ENCODE measurements at places on chromosomes 5 and 9.

DNA sequence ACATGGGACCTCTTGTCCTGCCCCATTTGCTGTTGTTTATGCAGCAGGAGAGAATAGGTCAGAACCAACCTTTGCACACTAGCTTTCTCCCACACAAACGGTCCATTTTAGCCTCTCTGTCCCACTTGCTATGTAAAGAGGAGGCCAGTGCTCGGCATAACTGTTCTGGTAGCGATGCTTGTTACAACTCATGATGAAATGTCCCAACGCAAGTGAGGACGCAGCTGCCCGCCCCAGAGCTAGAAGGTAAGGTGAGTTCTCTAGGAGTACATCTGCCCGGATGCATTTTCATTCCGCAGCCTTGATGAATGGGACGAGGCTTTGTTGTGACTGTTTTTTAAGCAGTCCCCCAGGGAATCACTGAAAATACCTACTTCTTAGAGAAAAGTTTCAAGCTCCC, 14.1 kb downstream of the S1PR3 start:
- DNase-seq: no peak

- DNase-seq: peak; percentile 31
These were observed 113.6 kb downstream of the DEPDC1B start for GRCh38 chr5:60586307-60586901.

GRCh38 chr5:17690473-17690872, 56.2 kb downstream of the TAF11L14 start:
- DNase-seq: no peak

DNA sequence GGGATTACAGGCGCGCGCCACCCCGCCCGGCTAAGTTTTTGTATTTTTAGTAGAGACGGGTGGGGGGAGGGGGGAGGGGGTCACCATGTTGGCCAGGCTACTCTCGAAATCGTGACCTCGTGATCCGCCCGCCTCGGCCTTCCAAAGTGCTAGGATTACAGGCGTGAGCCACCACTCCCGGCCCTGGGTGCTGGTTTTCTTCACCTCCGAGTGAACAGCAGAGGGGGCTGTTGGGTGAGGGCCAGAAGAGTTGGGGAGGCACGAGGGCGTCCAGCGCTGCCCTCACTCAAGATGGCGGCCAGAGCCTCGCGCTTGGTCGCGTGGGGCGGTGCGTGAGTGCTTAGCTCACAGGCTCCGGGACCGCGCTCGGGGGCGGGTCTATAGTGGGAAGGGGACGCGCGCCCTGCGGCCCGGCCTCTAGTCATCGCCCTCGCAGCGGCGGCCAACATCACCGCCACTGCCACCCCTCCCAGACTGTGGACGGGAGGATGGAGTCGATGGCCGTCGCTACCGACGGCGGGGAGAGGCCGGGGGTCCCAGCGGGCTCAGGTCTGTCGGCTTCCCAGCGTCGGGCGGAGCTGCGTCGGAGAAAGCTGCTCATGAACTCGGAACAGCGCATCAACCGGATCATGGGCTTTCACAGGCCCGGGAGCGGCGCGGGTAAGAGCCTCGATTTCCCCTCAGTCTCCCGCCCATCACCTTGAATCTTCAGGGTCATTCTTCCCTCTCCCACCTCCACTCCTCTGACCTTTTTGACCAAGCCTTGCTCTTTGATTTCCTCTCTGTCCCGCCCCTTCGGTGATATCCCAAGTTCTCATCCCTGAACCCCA, at the start of gene CAMLG:
CAMLG (plus strand) TSS at position 416 of the 830 bp plus-strand sequence; CDS start at position 489, 73 bp downstream.
- peak; percentile 96 for DNase-seq

- no peak for DNase-seq
These were observed 285.3 kb downstream of the SLF1 start for GRCh38 chr5:94903726-94904125.

DNA sequence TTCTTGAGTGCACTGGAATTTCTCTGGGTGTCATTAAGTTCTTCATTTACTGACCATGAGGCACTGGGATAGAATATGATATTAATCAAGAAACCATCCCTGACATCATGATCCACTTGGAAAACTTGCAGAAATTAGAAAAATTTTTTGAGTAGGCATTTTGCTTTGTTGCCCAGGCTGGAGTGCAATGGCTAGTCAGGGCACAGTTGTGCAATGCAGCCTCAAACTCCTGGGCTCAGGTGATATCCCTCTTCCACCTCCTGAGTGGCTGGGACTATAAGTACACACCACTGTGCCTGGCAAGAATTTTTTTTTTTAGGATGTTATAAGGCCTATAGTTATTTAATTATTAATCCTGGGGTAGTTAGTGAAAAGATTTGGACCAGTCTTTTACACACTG, 106.5 kb downstream of the STK32A start:
- DNase-seq: no peak

DNA sequence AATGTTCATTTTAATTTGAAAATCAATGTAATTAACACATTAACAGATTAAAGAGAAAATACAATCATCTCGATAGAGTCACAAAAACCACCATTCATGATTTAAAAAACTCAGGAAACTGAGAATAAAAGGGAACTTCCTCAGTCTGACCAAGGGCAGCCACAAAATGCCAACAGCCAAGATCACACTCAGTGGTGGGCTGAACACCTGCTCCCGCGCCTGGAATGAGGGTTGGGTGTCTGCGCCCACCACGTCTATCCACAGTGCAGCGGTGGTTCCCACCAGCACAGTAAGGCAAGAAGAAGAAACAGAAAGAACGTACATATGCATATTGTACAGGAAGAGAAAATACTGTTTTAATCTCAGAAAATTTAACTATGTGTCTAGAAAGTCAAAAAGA, 11.7 kb upstream of the NSMF start:
- no peak for DNase-seq

GRCh38 chr9:78892182-78892581, 595.3 kb downstream of the PSAT1 start:
- DNase-seq: no peak

GRCh38 chr9:96425500-96426169, 7.5 kb upstream of the ZNF367 start:
- DNase-seq: no peak

DNA sequence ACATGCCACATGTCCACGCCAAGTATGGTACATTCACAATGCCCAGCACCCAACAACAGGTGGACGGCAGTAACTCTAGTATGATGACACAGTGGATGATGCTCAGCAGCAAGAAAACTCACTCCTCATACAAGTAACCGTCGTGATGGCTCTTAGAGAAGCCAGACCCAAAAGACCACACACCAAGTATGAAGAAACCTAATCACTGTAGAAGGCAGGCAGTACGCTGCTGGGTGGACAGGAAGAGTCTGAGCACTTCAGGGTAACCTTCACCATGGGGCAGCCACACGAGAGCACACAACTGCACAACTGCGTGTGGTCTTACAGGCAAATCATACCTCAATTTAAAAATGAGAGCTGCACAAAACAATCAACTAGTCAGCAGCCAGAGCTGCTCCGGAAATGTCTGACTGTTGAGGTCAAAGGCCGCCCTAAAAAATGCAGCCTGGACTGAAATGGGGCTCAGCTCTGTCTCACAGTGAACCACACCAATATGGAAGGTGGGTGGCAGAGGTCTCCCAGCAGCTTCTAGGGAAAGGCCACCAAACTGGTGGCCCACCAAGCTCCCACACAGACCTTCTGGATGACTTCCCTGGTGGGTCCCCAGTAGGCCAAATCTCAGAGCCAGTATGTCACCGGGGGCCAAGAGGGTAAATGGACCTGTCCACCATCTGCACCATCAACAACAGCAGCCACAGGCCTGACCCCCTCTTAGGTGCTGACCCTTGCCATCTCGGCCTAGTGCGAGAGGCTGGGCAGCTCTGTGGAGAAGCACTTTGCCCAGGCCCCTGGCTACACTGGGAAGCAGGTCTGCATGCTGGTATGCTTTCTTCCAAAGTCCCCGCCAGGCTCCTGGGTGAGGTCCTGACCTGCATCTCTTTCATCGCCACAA, 17.8 kb downstream of the BICD2 start:
- DNase-seq: no peak

GRCh38 chr5:171865471-171865870, 79.9 kb downstream of the SMIM23 start:
- no peak for DNase-seq

- DNase-seq: peak; percentile 44
These were observed 1.3 kb upstream of the TRMO start for GRCh38 chr9:97923529-97924108.

- no peak for DNase-seq
These were observed 605 bp upstream of the DBN1 start for GRCh38 chr5:177474002-177474476.

DNA sequence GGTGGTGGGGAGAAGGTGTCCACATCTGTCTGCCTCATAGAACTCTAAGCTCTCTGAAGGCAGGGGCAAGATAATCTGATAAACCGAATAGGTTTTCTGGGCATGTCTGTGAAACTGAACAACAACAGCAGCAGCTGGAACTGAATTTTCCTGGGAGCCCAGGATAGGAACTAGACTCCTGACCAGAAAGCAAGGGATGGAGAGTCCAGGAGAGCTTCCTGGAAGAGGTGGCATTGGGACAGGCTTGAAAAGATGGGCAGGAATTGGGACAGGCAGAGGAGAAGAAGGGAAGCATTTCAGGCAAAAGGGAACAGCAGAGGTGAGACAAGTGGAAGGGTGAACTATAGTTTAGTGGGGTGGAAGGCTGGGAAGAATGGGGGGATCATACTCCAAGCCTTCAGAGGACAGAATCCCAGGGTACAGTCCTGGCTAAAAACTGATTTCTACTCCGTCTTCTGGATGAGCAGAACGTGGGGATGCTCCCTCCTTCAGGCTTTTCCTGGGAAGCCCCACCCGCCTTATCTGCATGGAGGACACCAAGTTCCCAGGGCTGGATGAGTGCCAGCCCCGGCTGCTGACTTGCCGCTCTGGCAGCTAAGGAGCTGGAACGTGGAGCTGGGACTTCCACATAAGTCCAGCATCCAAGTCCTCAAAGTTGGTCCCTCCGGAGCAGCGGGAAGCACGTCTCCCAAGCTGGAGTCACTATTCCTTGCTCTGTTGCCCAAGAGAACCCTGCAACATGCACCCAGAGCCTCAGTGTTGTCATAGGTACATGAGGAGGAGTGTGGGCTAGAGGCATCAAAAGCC, 13.9 kb upstream of the KIF12 start:
- no peak for DNase-seq

DNA sequence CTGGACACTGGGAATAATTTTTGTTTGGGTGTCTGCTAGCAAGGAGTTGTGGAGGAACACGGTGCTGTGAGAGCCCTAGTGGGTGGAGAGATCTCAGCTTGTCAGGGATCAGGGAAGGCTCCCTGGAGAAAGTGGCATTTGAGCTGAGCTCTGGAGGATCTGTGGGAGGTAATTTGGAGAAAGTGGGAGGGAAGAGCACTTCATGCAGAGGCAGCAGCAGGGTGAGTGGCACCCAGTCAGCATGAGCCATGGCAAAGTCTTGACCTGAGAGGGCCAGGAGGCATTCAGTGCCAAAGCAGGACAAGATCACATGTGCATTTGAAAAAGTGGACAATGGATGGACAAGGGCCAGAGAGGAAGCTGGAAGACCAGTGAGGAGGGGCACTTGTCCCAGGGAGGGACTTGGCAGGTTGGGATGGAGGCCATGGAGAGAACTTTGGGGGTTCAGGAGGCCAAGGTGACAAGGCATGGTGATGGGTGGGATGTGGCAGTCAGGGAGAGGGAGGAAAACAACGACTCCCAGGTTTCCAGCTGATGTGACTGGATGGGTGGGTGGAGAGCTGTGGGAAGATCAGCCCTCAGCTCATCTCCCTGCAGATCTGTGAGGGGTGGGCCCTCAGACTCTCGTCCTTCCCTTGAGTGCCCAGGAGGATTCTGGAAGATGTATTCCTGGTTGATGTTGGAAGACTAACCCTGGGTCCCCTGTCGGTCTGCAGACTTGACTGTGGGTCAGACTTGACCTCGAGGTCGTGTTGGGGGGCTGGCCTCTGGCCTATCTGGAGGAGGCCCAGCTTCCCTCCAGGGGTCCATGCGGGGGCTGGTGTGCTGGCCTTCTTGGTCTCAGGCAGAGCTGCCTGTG, 68.9 kb upstream of the PITX1 start:
- no peak for DNase-seq

DNA sequence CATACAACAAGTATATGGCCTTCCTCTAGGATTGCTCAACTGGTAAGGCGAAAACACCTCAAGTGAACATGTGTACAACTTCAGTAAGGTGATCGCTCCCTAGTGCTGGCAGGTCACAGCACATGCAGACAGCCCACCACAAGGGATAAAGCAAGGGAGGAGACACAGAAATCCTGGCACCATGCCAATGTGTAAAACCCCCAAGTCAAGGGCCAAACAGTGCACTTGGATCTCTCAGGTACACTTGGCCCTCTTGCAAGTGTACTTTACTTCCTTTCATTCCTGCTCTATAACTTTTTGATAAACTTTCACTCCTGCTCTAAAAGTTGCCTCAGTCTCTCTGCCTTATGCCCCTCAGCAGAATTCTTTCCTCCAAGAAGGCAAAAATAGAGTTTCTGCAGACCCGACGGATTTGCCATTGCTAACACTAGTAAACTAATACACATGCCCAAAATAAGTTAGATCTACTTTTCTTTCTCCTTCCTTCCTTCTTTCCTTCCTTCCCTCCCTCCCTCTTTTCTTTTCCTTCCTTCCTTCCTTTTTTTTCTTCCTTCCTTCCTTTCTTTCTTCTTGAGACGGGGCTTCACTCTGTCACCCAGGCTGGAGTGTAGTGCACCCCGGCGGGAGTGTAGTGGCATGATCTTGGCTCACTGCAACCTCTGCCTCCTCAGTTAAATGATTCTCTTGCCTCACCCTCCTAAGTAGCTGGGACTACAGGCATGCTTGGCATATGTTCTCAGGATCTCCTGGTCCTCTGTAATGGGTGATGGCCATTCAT, 6.8 kb upstream of the LNPEP start:
- DNase-seq: no peak

DNA sequence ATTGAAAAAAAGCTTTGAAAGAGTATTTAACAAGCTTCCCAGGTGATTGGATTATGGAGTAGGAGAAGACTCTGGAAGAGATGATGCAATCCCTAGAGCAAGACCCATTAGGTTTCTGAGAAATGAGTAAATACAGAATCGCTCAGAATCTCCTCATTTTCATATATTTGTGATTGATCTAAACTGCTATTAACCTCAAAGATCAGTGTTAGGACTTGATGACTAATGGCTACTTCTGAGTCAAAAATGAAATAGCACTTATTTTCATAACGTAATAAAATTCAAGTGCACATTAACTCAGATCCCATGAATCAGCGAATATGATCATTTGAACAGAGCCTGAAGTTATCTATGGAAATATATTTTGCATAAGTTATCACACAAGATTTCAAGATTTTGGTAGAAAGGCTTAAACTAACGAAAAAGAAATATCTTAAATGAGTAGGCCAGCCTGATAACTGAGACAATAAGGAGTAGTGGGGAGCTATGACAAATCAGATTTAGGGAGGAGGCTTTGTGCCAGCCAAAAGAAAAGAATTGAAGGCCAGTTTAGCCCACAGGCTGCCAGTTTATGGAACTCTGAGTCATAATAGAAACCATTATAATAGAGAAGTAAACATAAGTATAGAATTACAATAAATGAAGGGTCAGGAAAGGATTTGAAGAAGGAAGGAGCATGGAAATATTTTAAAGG, 106.7 kb upstream of the OSMR start:
- no peak for DNase-seq

- DNase-seq: no peak
These were observed 22.3 kb downstream of the RPS23 start for GRCh38 chr5:82255844-82256243.

GRCh38 chr5:176162198-176162597, 76.0 kb upstream of the SIMC1 start:
- DNase-seq: no peak

GRCh38 chr5:75192804-75193203, 43.9 kb downstream of the ANKRD31 start:
- DNase-seq: no peak

Measured in brain pericyte (primary cell).